ENCODE measurements at places on chromosomes 7 and 10. TPM values are rescaled to one million over a fixed set of nuclear protein-coding genes. Genes with fewer than 3 reads are reported as not detected.

The NFKB2 gene
- total RNA-seq = 35.1 TPM

The TRIM50 gene
- not detected for total RNA-seq

The PPP1R3C gene
- total RNA-seq = not detected

The DGKB gene
- total RNA-seq = 0.39 TPM

The TEX47 gene
- not detected for total RNA-seq

DNA sequence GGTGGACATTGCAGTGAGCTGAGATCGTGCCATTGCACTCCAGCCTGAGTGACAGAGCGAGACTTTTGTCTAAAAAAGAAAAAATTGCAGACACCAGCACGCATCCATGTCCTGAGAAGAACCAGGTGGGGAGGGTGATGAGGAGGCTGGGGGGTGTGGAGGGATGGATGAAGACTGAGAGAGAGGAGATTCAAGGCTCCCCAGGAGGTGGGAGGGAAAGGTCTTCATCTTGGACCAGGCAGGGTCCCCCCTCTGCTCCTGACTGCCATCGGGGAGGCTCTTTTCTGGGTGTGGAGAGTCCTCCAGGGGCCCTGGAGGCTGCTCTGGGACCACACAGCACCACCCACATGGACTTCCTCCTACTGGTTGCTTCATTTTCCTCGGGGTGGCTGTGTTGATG, 1.5 kb downstream of the SCART1 start:
- H3K4me1 ChIP-seq = no peaks in the 10 kb centered on the region
- no peaks in the 10 kb centered on the region for H3K36me3 ChIP-seq
- H3K27me3 ChIP-seq = peaks cover 1% of the 10 kb centered on the region
- H3K27ac ChIP-seq = no peak overlapping the region

- no peak overlapping the region for H3K4me3 ChIP-seq
- no peaks in the 10 kb centered on the region for H3K36me3 ChIP-seq
- H3K4me1 ChIP-seq = peaks cover 18% of the 10 kb centered on the region
- no peaks in the 10 kb centered on the region for H3K27me3 ChIP-seq
- DNase-seq = no peak
Measured at GRCh38 chr7:138208864-138209263, 132.6 kb downstream of the AKR1D1 start.

DNA sequence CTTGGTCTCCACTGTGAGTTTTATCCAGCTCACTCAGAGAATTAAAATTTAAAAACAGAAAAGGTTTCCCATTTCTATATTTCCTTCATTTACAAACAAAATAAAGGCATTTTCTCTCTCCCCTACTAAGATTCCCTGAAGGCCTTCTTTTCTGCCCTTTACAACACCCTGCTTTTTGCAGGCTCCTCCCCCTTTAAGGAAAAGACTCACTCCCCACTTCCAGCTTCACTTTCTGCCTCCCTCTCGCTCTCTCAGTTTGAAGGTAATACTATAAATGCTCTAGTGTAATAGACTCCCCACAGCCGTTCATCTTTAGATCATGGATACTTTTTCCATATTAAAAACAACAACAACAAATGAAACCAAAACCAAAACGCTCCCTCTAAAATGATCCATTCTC, 53.3 kb downstream of the CDHR3 start:
- no peak overlapping the region for H3K27ac ChIP-seq
- H3K4me1 ChIP-seq = no peaks in the 10 kb centered on the region
- H3K27me3 ChIP-seq = no peaks in the 10 kb centered on the region
- no peaks in the 10 kb centered on the region for H3K36me3 ChIP-seq
- DNase-seq = no peak

DNA sequence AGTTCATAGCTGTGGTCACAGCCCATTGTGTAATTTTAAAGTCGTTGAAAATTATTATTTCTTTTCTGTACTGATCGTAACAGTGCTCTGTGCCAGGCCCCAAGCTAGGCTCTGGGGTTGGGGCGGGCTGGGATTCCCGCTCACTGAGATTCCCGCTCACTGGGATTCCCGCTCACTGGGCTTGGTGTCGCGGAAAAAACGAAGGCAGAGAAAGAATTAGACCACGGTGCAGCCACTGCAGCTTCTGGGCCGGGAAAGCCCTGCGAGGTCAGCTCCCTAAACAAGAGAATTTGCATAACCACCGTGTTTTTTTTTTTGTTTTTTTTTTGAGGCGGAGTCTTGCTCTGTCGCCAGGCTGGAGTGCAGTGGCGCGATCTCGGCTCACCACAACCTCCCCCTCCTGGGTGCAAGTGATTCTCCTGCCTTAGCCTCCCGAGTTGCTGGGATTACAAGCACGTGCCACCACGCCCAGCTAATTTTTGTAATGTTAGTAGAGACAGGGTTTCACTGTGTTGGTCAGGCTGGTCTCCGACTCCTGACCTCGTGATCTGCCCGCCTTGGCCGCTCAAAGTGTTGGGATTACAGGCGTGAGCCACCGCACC, 31.2 kb downstream of the FOXK1 start:
- H3K4me1 ChIP-seq = peaks cover 7% of the 10 kb centered on the region
- no peak overlapping the region for H3K27ac ChIP-seq
- H3K4me3 ChIP-seq = no peak overlapping the region
- H3K27me3 ChIP-seq = no peaks in the 10 kb centered on the region
- peaks cover 1% of the 10 kb centered on the region for H3K36me3 ChIP-seq

- H3K27ac ChIP-seq = no peak overlapping the region
- H3K27me3 ChIP-seq = no peaks in the 10 kb centered on the region
- no peaks in the 10 kb centered on the region for H3K36me3 ChIP-seq
- no peak overlapping the region for H3K4me3 ChIP-seq
- no peak for DNase-seq
Measured at GRCh38 chr10:30996481-30997005, 35.1 kb downstream of the ZNF438 start.

GRCh38 chr7:80493121-80493849, 18.6 kb downstream of the GNAT3 start:
- H3K27ac ChIP-seq = no peak overlapping the region
- H3K36me3 ChIP-seq = no peaks in the 10 kb centered on the region
- no peak for DNase-seq
- H3K27me3 ChIP-seq = no peaks in the 10 kb centered on the region
- no peaks in the 10 kb centered on the region for H3K4me1 ChIP-seq

DNA sequence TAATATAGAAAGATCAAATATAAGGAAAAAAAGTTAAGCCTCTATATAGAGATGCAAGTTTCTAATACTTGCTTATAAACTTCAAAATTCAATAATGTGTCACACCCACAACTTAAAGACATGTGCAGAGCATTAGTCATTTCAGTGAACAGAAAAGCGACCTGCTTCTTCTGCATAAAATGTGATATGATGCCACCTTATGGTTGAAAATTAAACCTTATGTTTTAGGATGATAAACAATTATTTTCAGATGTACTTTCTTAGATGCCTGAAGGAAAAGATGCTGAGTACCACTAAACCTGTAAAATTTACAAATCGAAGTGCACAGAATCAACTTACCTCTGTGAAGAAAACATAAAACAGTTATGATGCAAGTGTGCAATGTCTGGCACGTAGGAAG, 96.0 kb downstream of the MTERF1 start:
- no peak overlapping the region for H3K27ac ChIP-seq
- no peaks in the 10 kb centered on the region for H3K36me3 ChIP-seq
- no peaks in the 10 kb centered on the region for H3K27me3 ChIP-seq
- no peak overlapping the region for H3K4me3 ChIP-seq

- H3K27ac ChIP-seq = no peak overlapping the region
- H3K27me3 ChIP-seq = no peaks in the 10 kb centered on the region
- H3K4me1 ChIP-seq = no peaks in the 10 kb centered on the region
- H3K4me3 ChIP-seq = no peak overlapping the region
Measured at GRCh38 chr10:82267960-82268359, 393.0 kb downstream of the NRG3 start.

DNA sequence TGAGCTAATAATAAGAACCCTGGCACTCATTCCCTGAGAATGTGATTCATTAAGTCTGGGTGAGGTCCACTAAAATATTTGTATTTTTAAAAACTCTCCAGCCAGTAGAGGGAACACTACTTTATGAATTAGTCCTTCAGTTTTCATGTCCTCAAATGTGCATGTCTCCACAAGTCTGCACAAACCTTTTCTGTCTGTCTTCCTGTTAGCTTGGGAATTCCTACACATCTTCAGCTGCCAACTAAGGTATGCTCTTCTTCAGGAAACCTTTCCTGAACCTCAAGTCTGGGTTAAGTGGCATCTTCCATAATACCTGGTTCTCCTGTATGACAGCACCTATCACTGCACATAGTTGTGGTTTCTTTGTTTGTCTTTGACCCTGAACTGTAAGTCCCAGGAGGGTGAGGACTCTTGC, 119.6 kb upstream of the MKX start:
- no peak overlapping the region for H3K27ac ChIP-seq
- H3K27me3 ChIP-seq = no peaks in the 10 kb centered on the region
- H3K4me3 ChIP-seq = no peak overlapping the region
- no peaks in the 10 kb centered on the region for H3K4me1 ChIP-seq

DNA sequence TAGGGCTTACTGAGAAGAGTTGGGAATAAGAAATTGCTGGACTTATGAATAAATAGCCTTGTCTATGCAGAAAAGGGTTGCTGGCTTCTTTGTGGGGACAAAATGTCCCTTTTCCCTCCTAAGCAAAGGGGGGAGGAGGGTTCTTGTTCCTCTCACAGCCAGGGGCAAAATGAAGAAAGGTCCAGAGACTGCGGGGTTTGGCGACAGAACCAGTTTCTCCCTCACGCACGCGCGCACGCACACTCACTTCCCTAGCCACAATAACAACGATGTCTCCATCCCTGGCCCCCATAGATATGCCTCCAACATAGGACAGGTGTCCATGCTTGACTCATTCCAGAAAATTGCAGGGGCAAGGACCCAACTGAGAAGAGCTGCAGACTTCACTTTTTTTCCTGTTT, 3.3 kb downstream of the ZMIZ1 start:
- H3K27me3 ChIP-seq = no peaks in the 10 kb centered on the region
- DNase-seq = no peak
- peak overlapping the region; percentile 82 for H3K4me3 ChIP-seq
- peak overlapping the region; percentile 89 for H3K27ac ChIP-seq

DNA sequence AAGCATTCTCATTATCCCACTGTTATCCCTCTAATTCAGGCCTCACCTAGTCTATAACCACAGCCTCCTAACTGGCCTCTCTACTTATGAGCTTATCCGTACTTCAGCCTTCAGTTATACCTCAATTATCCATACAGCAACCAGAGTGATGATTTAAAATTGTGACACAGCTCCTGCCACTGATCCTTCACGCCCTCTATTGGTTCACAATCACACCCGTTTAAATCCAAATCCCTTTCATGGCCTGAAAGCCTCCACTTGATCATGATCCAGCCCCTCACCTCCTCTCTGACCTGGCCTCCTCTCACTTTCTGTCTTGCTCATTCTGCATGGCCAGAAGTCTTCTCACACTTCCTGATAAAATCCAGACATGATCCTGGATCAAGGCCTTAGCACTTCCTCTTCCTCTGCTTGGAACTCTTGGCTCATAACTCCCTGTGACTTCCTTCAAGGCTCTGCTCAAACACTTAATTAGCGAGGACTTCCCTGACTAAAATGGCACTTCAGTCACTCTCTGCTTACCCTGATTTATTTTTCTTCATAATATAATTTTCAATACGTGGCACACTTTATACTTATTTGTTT, 19.0 kb upstream of the TMEM26 start:
- no peaks in the 10 kb centered on the region for H3K4me1 ChIP-seq
- no peak overlapping the region for H3K4me3 ChIP-seq

- no peaks in the 10 kb centered on the region for H3K36me3 ChIP-seq
- H3K4me1 ChIP-seq = peaks cover 11% of the 10 kb centered on the region
- no peak overlapping the region for H3K27ac ChIP-seq
- H3K4me3 ChIP-seq = no peak overlapping the region
- no peak for DNase-seq
- no peaks in the 10 kb centered on the region for H3K27me3 ChIP-seq
Measured at GRCh38 chr7:131011432-131011742, 277.4 kb upstream of the KLF14 start.

DNA sequence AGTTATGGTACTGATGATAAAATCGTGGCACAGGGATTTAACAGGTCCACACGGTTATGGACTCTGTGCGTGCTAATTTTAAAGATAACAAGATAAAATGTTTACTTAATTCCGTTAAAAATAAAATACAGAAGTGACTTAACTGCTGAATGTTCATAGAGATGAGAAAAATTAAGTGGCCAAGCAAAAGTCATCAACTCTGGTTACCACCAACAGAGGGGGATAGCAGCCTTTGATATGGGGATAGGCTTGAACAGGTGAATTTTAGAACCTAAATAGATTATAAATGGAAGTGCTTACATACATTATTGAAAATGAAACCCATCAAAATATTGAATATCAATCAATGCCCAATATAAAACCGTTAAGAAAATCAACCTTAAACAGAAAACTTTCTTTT, 245.0 kb downstream of the WDR37 start:
- no peak overlapping the region for H3K4me3 ChIP-seq
- H3K27ac ChIP-seq = no peak overlapping the region
- DNase-seq = no peak
- no peaks in the 10 kb centered on the region for H3K36me3 ChIP-seq
